ENCODE measurements at places on chromosomes 2 and 18.

- DNase-seq = no peak
These were observed 163.7 kb upstream of the KLHL29 start for GRCh38 chr2:23221236-23221635.

DNA sequence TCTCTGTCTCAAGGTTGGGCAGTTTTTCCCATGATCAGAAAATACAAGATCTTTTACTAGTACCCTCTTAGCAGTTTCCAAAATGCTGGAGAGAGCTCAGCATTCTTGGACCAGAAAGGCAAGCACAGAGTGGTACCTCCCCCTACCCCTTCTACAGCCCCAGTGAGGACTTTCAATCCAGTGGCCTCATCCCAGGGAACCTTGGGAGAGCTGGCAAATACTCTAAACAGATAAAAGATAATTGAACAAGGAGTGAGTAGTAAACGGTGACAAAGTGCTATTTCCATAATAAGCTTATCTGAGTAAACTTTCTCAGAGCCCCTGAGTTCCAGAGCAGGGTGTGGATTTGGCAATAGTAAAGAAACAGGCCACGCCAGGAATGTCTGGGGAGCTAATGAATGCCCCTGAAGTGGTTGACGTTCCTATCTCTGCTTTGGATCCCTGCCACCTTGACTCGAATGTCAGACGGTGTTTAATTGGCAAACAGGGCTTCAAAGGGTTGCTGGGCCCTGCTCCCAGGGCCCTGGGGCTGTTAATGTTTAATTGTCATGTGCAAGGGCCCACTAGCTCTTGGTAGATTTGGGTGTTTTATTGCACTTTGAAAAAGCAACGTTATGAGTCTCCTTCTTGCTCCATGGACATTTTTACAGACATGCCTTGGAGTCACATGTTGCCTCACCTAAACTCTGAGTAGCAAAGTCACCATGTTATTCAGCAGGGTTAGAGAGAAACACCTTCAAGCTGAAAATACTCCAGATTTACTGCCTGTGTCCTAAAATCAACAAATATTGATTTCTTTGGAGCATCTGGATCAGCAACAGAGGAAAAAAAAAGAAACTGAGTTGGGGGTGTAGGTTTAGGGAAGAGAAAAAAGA is 239.9 kb downstream of the CYRIA start:
- DNase-seq = no peak

DNA sequence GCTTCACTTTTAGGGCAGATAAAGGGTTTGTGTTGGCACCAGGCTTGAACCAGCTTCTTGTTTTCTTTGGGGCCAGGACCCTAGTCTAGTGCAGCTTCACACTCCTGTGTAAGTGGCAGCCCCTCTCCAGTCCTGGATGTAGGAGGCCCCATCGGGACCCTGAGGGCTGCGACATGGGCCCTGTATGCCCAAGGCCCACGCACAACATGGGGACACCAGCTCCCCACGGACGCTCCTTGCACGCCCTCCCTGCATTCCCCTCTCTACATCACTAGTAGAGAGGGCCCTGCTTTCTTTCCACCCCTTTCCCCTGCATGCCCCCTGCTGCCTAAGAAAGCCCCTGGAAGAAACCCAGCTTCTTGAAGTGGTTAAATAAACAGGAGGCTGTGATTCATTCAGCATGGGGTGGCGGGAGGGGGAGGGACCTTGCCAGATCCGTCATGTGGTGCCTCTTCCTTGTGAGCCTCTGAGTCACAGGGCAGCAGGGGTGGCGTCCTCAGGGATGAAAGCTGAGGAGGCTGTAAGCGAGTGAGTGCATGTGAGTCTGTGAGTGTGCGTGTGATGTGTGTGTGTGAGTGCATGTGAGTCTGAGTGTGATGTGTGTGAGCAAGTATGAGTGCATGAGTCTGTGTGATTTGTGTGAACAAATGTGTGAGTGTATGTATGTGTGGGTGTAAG is 42.5 kb downstream of the COPS8 start:
- peak; percentile 35 for DNase-seq

DNA sequence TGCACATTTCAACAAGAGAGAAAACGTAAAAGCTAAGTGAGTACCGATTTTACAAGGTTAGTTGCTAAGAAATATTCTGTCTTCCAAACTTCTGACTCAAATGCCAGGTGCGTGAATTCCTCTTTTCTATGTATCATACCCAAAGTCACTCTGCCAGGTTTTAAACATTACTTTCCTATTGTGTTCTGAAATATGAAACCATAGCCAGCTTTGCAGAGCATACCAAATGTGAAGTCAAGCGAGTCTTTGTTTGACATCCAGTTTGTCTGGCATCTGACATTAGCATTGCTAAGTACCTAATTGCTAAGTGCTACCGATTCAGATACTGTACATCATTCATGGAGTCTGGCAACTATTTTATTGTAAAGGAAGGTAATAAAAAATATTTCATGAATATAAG is 321.9 kb upstream of the GALNT5 start:
- no peak for DNase-seq

DNA sequence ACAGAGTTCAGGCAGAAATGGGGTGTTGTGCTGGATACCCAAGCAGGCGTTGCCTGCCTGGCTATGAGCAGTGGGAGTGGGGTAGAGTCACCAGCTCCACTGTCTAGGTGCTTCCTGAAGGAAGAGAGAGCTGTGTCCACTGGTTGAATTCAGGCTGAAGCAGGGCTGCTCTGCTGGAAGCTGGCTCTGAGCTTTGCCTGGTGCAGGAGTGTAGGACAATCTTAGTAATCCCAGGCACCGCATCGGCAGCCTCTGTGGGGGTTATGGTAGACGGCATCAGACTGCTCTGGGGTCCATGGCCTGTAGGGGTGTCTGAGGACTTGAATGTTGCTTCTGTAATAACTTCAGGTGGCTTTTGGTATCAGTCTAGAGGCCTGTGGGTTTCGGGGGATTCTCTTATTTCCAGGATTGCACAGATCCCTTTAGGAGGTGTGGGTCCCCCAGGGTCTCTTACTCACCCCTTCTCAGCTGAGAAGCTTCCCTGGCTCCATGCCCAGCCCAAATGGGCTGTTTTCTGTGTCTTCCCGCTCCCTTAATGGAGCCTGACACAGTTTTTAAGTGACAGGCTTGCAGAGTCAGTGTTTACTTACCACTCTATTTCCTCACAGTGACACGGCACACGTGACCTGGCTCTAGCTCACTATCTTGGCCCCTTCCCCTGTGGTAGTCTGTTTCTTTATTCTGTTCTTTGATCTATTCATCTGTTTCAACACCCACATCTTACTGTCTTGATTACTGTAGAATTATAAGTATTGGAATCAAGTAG is 644.3 kb downstream of the CBLN2 start:
- DNase-seq = no peak

DNA sequence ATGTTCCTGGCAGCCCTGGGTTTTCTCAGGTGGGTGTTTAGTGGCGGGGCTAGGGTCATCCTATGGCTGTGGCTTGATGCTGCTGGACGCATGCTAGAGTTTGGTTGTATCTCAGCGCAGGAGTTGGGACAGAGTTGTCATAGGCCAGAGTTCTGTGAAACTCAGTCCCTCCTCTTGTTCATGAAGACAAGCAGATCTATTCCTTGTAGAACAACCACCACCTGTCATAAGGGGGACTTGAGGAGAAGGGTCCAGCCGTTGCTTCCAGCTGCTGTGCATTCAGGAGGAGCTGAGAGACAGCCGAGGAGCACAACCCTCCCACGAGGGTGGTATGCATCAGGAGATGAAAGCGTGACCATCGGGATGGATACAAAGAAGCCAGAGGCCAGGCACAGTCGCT is 26.4 kb downstream of the DCDC2C start:
- DNase-seq = no peak

DNA sequence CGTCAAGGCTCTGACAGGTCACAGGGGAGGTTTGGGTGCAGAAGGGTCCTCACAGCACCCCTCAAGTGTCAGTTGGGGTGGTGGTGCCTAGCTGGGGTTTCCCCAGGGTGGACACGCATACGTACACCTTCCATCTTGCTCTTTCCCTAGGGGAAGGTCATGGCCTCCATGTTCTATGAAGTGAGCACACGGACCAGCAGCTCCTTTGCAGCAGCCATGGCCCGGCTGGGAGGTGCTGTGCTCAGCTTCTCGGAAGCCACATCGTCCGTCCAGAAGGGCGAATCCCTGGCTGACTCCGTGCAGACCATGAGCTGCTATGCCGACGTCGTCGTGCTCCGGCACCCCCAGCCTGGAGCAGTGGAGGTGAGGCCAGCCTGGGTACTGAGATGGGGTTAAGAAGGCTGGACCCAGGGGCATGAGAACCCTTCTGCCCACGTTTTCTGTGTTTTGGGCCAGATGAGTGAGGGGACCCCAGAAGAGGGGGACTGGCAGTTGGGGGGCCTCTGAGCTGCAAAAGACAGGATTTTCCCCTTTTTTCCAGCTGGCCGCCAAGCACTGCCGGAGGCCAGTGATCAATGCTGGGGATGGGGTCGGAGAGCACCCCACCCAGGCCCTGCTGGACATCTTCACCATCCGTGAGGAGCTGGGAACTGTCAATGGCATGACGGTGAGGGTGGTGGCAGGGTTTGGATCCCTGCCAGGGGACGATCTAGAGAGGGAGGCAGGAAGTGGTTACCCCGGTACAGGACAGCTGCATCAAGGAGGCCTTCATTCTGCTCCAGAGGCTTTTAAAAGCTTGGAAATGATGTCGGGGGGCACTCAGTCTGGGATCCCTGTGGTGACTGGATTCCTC is 20.9 kb downstream of the SLC30A3 start:
- DNase-seq = no peak

DNA sequence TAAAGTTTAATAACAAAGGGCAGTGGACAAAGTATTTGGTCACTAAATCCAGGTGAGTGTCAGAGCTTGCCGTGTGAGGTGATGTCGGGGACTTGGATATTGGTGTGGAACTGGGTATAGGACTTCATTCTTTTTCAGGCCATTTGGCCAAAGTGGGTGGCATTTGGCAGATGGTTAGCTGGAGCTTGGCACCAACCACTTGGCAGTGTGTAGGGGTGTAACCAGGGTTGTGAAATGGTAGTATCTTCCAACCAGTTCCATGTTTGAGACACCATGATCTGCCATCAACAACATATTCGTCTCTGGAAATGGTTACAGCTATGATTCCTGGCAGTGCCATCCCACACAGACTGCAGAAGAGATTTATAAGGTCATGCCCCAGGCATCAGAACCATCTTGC is 113.9 kb downstream of the CCDC85A start:
- no peak for DNase-seq

GRCh38 chr2:144154205-144154604 is 365.7 kb downstream of the ZEB2 start:
- no peak for DNase-seq

- DNase-seq = no peak
These were observed 158.9 kb downstream of the TWIST2 start for GRCh38 chr2:239006622-239007285.

DNA sequence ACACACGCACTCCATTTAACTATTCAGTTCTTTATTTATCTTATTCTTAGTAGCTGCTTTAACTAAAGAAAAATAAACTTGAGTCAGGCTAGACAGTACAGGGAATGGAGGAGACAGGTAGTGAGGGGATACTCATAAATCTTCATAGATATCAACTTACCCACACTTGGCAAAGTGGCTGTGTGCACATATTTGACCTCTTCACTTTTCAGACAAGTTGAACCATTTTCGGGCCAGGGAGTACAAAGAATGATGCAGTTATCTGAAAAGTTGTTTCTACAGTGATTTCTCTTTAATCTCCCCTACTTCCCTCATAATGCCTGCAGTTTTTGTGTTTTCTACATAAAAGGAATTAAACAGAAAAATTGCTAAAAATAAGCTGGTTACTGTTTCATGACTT is 307.5 kb downstream of the GULP1 start:
- DNase-seq = no peak

Measured in stimulated activated CD4-positive, alpha-beta T cell treated with anti-CD3 and anti-CD28 coated beads, Interleukin-4, amount 100 ng/mL, for 48 hours (primary cell).